ENCODE measurements at places on chromosomes 5 and 9. TPM values are rescaled to one million over a fixed set of nuclear protein-coding genes. Genes with fewer than 3 reads are reported as not detected.
A peak's percentile ranks its signal among the peaks of the same experiment; 100 is the strongest.

DNA sequence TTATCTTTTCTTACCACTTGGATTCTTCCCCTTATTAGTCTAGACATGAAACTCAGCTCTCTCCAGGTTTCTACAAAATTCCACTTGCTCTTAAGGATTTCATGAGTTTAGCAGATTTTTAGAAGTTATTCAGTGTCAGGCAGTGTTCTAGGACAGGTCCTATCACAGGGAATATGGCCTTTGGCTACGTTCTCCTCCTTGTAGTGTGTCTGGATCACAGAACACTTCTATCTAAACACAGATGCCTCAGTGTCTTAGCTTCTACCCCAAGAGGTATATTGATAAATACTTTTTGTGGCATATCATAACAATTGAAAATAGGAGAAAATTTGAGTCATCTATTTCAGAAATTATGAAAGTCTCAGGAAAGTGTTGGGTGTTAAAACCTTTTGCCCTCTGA lies 15.6 kb downstream of the RAB3C start:
- DNase-seq = no peak

DNA sequence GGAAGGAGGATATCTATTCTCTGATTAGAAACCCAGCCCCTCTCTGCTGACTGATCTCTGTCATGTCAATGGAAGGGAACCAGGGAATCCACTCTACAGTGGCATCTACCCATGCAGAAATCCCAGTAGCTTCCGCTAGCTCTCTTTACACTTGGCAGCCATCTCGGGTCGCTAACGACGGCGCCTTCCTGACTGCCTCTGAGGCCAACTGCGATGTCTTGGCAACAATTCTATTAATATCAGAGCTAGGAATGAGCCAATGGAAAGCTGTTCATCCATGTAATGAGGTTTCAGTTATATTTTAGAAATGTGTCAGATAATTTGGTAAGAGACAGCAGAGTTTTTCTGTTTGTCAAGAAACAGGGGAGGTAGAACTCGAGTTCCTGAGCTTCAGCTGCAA lies 67.6 kb upstream of the ATP10B start:
- no peak for DNase-seq

AP3S1 gene
- 52.7 TPM for polyA plus RNA-seq

- DNase-seq = peak; percentile 19
Measured at GRCh38 chr5:78562714-78563330, 85.8 kb downstream of the LHFPL2 start.

ZNF483 gene
- polyA plus RNA-seq = 0.46 TPM

DNA sequence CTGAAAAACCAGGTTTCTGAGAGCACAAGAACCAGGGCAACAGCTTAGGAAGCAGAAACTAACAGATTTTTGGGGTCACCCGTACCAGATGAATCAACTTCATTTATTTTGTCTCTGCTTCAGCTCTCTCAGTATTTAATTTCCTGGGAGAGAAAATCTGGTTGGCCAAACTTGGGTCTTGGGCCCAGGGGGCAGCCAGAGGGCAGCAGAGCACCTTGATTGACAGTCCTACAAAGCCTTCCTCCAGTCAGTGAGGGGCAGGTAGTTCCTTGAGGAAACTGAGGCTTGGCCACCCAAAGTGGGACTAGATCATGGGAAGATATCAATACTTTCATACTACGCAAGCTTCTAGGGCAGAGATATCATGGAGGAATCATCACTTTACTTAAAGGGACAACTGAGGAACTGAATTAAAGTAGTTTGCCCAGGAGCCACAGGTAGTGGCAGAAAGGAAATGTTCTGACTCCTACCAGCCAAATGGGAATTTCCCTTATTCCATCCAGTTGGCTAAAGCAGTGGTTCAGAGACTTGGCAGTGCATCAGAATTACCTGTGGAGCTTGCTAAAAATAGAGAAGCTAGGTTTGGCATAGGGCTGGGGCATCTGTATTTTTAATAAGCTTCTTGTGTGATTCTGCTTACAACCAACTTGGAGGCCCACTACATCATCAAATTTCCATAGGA lies 21.5 kb upstream of the ARHGAP26 start:
- DNase-seq = peak; percentile 42

DNA sequence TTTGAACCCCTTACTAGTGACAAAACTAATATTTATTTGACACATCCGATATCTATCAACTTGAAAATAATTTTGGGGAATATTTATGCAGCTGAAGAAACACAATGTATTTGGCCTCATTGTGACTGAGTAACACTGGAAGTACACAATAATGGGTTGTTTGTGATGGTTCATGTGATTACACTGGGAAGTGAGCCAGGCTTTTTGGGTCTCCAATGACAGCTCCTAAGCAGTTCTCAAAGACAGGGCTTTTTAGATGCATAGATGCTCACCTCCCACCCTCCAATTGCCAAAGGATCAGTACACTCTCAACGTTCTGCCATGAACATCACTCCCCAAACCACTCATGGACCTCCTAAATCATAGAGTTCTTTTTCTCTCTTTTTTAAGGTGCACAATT lies 170.0 kb downstream of the SLC24A2 start:
- no peak for DNase-seq

GRCh38 chr5:150017226-150018005 lies 16.9 kb downstream of the HMGXB3 start:
- no peak for DNase-seq

DNA sequence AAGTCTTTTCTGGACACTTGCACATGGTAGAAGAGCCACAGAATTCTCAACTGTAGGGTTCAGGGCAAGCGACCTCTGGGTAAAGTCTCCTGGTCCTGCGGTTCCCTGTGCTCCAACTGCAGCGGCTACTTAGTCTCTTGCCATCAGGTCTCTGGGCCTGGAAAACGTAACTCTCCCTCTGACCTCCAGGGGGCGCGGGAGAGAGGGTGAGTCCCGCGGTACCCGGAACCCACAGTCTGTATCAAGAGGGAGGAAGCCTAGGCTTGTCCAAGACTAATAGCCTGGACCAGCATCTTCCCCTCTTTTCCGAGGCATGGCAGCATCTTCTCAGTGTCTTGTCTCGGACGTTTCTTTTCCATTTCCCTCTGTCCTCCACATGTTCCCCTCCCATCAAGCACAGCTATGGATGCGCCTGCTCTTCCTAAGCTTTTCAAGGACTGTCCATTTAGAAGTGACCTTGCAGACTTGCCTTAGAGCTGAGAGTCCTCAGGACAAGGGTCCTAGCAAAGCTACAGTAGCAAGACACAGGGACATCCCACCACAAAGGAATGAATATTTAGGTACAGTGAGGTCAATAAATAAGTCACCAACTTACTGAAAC lies 59.3 kb downstream of the FSTL4 start:
- DNase-seq = peak; percentile 46

THG1L gene
- polyA plus RNA-seq = 3.9 TPM

DNA sequence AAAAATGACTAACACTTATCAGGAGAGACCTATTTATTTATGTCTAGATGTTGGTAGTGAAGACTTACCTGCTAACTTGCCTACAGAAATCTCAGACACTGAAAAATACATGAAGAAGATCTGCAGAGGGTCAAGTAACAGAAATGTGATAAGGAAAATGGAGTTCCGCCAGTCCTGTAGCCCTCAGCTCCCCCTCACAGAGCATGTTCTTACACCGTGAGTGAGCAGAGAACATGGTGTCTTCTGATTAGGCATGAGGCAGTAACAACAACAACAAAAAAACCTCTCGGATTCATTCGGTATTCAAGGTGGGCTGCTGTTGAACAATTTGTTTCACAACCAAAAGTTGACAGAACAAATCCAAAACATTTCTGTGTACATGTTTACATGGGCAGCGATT lies 162.0 kb upstream of the SNX2 start:
- DNase-seq = no peak

CAVIN4 gene
- polyA plus RNA-seq = 0.07 TPM

GRCh38 chr5:168123631-168124528 lies 167.6 kb upstream of the WWC1 start:
- DNase-seq = no peak

- DNase-seq = peak; percentile 89
Measured at GRCh38 chr5:180071531-180072255, at the start of gene RNF130. Gene RNF130 (minus strand): TSS chr5:180071759. CDS start chr5:180071702, 57 bp downstream.

DNA sequence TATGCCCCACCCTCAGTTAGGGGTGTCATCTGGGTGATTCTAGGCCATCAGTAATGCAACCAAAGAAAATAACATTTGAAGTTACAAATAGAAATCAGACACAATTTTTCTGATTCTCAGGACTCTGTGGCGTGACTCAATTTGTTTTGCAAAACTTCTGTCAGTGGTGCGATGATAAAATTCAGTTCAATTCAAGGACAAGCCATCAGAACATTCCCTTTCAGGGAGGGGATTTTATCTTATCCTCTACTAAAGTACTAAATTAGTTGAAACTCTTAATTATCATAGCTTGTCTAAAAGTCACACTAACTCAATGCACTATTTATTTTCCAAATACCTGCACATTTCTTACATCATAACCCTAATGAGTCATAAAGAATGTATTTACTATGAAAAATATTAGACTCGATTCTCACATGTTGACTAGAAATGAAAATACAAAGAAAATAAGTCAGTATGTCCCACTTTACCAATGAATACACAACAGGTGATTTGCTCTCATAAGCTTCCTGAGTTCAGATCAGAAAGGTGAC lies 28.2 kb downstream of the HTR4 start:
- DNase-seq = no peak

DNA sequence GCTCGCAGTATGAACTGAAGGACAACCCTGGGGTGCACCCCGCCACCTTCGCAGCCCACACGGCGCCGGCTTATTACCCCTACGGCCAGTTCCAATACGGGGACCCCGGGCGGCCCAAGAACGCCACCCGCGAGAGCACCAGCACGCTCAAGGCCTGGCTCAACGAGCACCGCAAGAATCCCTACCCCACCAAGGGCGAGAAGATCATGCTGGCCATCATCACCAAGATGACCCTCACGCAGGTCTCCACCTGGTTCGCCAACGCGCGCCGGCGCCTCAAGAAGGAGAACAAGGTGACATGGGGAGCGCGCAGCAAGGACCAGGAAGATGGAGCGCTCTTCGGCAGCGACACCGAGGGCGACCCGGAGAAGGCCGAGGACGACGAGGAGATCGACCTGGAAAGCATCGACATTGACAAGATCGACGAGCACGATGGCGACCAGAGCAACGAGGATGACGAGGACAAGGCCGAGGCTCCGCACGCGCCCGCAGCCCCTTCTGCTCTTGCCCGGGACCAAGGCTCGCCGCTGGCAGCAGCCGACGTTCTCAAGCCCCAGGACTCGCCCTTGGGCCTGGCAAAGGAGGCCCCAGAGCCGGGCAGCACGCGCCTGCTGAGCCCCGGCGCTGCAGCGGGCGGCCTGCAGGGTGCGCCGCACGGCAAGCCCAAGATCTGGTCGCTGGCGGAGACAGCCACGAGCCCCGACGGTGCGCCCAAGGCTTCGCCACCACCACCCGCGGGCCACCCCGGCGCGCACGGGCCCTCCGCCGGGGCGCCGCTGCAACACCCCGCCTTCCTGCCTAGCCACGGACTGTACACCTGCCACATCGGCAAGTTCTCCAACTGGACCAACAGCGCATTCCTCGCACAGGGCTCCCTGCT lies 3.8 kb downstream of the IRX1 start:
- no peak for DNase-seq

DNA sequence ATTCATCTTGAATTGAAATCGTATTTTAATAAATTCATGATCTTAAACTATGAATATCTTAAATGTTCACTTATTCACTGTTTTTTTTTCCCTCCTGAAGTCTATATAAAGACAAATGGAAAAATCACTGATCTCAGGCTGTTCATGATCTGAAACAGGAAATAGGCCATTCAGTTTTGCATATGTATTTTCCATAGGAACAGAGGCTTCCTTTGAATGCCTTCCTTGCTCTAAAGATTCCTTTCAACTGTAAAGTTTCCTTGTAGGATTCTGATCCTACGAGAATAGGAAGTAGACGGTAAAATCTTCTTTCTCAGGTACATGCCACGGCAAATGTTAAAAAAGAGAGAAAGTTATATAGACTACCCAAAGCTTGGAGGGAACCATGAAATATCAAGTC lies 194.4 kb upstream of the PPP1R2B start:
- no peak for DNase-seq

DNA sequence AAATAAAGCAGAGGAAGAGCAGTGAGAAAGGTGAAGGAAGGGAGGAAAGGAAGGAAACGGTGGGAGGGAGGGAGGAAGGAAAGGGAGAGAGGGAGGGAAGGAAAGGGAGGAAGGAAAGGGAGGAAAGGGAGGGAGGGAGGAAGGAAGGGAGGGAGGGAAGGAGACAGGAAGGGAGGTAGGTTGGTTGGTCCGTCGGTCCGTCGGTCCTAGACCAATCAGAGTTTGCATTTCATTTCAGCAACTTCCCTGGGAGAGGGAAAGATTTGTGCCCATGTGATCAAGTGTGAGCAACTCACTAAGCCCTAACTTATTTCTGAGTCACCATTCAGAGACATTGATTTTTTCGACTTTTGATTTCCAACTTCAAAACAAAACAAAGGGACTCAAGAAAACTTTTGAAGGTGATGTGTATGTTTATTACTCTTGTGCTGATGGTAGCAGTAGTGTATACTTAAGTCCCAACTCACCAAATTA lies 18.8 kb downstream of the NANS start:
- DNase-seq = no peak

PCDHB7 gene
- polyA plus RNA-seq = 0.21 TPM

EQTN gene
- not detected for polyA plus RNA-seq

DNA sequence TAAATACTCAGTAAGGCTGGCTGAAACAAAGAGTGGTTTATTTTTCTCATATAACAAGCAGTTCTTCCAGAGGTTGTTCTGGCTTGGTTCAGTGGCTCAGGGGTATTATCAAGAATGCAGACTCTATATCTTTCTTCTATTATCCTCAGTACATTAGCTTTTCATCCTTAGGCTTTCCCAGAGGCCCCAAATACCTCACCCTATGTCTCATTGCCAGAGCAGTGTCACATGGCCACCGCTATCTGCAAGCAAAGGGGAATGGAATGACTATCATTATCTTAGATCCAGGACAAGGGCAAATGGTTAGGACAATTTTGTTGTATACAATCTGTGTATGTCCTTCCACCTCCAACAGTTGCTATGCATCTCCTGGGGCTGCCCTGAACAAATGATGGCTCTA lies 69.0 kb upstream of the SNX2 start:
- no peak for DNase-seq

GRCh38 chr5:80318212-80318611 lies 1.6 kb upstream of the SPZ1 start:
- no peak for DNase-seq

ZNF883 gene
- polyA plus RNA-seq = 0.13 TPM

SLC6A3 gene
- not detected for polyA plus RNA-seq

DNA sequence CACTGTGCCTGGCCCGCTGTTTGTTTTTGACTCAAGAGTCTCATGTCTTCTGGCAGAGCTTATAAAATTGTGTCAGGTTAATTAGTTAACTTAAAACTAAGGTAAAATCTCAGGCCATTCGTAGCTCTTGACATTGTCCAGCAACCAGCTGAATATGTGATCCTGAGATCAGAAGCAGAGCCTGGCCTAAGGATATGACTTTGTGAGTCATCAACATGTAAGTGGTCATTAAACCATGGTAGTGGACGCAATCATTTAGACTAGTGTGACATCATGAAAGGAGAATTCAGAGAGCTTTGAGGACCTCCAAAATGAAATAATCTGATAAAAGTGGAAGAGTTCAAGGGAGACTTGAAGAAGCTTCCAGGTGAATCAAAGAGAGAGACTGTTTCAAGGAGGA lies 23.3 kb downstream of the SPZ1 start:
- no peak for DNase-seq

GNA14 gene
- polyA plus RNA-seq = 3.3 TPM

F2R gene
- 10.0 TPM for polyA plus RNA-seq
